Fibroblast of skin of scalp (primary cell): ENCODE measurements at places on chromosomes 13 and 19.

- DNase-seq: no peak
Observed at GRCh38 chr13:27559719-27560118, 60.6 kb downstream of the LNX2 start.

GRCh38 chr13:38415233-38415632 lies 65.6 kb downstream of the UFM1 start:
- DNase-seq: no peak

DNA sequence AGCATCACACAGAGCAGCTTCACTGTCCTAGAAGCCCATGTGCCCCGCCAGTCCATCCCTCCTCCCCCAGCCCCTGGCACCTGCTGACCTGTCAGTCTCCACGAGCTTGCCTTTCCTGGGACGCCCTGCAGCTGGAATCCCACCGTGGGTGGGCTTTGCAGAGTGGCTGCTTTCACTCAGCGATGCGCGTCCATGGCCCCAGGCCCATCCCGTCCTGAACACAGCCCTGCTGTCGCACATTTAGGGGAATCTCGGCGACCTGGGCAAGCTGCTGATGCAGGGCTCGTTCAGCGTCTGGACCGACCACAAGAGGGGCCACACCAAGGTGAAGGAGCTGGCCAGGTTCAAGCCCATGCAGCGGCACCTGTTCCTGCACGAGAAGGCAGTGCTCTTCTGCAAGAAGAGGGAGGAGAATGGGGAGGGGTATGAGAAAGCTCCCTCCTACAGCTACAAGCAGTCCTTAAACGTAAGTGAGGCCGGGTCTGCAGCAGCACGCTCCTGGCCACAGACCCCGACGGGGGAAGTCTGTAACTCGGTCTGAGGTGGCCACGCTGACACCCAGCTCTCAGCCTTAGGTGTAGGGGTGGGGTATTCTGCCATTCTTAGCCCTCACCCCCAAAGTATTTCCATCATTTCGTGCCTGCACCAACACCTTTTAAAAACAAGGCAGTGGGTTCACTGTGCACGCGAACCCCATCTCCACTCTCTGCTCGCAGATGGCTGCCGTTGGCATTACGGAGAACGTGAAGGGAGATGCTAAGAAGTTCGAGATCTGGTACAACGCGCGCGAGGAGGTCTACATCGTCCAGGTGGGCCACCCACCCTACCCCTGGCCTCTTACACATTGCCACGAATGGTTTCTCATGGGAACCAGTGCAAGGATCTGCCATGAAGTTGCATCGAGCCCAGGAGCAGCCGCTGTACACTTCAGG lies 18.3 kb upstream of the F7 start:
- no peak for DNase-seq

DNA sequence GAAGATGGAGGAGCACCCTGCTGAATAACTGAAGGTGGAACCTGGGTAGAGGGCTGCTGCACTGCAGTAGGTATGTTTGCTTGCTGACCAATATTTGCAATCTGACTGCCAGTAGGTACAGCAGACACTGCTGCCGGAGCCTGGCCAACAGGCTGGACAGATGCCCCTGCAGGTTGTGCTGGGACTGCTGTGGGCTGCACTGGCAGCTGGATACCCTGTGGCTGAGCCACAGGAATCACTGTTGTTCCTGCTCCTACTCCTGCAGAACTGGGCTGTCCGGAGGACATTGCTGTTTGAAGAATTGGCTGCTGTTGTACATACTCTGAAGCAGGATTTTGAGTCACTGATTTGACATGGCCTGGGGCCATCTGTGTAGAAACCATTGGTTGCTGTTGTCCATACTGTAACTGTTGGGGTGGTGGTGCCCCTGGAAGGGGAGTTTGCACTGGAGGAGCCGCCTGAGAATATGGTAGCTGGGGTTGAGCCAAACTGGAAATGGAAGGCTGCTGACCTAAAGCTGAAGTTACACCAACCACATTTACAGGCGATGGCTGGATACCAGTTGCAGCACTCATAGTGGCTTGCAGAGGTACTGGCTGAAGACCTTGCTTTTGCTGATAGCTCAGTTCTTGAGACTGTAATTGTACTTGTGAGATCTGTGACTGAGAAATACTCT lies 2.2 kb downstream of the TSC22D1 start:
- peak; percentile 44 for DNase-seq

- DNase-seq: peak; percentile 29
Observed at GRCh38 chr19:4987256-4987655, 18.3 kb downstream of the KDM4B start.

DNA sequence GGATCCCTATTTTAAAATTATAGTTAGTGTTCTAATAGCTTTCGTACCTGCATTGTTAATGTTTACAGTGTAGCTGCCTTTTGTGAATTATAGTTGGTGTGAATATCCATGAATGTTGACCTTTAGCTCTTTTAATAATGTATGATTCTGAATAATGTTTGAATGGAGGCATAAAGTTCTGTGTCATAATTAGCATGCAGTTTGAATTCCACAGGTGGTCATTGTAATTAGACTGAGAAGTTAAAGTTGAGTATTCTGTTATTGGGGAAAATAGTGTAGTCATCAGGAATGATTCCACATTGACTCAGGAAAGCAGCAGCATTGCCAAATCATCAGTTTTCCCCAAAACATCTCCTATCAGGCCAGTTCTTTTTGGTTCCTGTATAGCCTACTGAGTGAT lies 12.1 kb downstream of the GPR18 start:
- no peak for DNase-seq
